ENCODE measurements at places on chromosomes 5 and 9.

DNA sequence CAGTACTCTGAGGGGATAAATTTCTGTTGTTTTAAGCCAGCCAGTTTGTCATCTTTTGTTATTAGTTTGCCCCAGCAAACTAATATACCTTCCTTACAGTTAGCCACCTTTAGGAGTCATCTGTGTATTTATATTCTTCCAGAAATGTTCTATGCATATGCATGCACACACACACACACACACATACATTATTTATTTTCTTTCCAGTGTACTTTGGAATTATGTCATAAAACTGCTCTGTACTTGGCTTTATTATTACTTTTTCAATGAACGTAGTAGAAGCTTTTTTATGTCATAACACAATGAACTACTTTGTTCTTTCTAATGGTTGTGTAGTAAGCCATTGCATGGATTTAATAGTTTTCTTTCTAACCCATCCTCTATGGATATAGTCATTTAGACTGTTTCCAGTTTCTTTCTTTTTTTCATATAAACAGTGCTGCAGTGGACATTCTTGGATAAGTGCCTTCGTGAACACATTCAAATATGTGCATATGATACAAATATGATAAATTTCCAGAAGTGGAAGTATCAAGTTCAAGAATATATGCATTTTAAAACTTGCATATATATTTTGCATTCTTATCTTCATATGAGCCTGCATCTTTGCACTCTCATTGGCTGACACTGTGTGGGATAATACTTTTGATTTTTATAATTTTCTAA lies 26.6 kb upstream of the DAB2 start:
- DNase-seq, result no peak

GRCh38 chr5:148873690-148874485 lies 47.5 kb downstream of the ADRB2 start:
- DNase-seq, result no peak

DNA sequence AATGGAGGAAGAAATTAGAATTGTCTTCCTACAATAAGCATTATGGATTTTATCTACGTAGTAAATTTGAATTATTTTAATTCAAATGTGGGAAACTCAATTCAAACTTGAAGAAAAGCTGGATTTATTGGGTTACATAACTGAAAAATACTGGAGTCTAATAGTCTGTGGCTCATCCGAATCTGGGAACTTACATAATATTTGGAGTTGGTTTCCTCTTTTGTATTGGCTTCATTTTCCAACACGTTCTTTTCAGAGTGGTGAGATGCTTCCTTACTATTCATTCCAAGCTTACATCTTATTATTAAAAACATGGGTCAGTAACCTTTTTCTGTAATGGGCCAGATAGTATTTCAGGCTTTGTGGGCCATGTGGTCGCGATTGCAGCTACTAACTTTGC lies 164.8 kb downstream of the ARHGAP26 start:
- DNase-seq, result no peak

DNA sequence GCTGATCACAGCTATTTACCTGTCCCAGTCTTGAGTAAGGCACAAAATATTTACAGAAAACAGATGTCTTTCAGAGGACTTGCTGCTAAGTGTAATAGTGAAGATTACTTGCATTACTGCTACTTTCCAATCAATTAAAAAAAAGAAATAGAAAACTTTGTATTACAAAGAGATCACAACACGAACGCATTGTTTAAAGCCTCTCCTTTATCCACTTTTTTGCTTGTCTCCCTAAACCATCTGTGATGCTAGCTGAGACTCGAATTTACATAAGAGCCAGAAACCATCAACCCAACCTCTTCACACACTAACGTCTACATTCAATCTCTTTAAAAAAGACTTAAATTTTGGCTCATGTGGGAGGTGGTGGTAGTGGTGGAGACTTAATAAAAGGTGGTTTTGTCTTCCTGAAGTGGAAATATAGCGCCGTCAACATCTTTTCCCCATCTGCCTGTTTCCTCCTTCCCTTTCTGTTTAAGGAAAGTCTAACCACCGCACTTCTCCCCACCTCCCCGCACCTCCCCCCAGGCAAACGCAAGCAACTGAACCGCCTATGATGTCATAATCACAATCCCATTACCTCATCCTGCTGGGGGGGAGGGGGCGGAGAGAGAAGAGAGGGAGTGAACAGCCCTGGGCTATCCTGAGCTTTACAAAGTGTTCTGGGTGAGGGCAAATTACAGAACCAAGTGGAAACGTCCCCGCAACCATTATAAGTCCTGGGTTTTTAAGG lies 948 bp upstream of the FAM53C start:
- DNase-seq, result no peak

DNA sequence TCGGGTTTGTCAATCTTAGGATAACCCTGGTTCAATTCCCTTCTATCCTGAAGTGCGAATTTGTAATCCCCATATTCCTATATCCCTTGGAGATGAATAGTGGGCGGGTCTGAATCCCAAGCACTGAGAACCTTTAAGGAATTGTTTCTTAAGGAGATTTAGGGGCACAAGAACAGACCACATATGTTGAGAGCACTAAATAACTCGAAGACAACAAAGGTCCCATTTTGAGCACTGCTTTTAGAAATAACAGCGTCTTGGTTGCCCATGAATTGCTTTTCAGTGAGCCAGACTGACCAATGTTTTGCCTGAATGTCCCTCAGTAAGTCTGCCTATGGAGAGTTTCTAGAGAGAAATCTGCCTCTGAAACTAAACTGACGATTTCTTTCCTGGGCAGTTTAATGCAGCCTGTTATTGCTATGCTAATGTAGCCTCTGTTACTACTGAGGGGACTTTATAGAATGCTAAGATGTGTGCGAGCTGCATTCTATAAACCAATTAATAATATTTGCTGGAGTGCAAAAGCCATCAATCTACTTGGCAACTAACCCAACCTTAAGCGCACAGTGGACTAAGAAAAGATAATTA lies 445.0 kb upstream of the DMAC1 start:
- no peak for DNase-seq

GRCh38 chr9:107360098-107360497 lies 77.0 kb downstream of the RAD23B start:
- no peak for DNase-seq

DNA sequence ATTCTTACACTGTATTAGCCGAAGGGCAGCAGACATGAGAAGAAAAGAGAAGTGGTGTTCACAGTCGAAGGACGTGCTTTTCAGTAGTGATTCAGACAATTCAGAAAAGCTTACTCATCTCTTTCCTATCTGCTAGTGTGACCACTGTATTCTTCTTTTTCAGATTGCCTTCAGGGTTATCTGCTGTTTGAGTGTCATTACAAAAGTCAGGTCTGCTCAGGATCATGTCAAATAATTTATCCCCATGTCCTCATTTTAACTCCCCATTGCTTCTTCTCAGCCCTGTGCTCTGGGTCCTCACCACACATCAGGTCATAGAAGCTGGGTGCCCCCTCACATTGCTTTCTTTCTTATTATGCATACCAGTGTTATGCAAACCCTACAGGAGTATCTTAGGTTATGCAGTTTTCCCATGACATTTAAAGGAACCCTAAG lies 394.0 kb downstream of the CETN3 start:
- DNase-seq, result no peak

GRCh38 chr9:121197132-121197531 lies 4.5 kb downstream of the RAB14 start:
- no peak for DNase-seq
